ENCODE measurements at places on chromosomes 16 and 17.

DNA sequence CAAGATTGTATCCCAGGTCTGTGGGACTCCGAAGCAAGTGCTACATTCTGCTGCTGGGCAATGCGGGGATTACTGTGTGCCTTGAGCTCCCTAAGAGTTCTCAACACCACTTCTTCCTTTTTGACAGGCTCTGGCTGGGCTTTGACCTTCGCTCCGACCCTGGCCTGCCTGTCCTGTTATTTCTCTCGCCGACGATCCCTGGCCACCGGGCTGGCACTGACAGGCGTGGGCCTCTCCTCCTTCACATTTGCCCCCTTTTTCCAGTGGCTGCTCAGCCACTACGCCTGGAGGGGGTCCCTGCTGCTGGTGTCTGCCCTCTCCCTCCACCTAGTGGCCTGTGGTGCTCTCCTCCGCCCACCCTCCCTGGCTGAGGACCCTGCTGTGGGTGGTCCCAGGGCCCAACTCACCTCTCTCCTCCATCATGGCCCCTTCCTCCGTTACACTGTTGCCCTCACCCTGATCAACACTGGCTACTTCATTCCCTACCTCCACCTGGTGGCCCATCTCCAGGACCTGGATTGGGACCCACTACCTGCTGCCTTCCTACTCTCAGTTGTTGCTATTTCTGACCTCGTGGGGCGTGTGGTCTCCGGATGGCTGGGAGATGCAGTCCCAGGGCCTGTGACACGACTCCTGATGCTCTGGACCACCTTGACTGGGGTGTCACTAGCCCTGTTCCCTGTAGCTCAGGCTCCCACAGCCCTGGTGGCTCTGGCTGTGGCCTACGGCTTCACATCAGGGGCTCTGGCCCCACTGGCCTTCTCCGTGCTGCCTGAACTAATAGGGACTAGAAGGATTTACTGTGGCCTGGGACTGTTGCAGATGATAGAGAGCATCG, 2.4 kb downstream of the SLC16A13 start:
- DNase-seq: peak; percentile 46

DNA sequence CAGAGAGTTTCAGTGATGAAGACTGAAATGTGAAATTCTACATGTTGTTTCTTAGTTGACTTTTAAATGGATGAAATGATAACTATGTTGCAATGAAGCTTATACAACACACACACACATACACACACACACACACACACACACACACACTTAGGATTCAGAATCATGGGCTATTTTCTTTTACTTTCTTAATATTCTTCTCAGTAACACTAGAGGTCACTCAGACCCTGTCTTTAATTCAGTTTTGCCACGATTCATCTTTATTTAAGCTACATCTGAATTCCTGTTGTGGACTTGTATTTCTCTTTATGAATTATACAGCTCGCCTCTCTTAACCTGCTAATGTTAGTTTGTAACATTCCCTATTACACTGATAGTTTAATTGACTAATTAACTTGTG, 109.6 kb upstream of the GOT2 start:
- DNase-seq: no peak

DNA sequence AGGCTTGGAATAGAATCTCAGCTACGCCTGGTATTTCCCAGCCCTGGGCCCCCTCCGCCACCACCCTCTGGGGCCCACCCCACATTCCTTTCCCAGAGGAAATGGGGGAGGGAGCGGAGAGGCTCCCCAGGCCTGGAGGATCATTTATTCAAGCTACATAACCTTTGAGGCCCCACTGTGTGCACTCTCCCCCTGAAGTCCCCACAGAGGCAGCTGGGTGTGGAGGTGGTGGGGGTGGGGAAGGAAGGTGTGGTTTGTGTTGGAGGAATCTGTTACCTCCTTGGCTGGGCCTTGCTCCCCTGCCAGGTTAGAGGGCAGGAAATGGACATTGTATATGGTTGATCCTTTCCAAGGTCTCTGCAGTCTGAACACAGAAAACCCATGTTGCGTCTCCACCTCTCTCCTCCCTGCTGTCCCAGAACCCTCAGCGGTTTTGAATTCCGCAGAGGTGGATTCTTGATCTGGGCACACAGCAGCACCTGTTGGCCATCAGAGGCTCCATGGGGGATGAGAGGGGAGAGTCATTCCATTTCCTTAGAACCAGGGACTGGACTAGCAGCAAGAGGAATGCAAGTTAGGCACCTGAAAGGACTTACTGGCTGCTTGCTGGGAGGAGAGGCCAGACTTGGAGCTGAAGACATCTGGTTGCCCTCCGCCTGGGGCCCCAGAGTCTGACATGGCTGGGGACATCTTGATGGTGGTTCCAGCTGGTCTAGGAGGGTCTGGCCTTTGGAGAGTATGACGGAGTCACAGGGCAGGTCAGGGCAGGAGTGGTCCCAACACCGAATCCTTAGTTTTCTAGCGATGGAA, 23.0 kb downstream of the ARHGAP23 start:
- DNase-seq: peak; percentile 88

- DNase-seq: no peak
These were observed 36.4 kb downstream of the EFCAB5 start for GRCh38 chr17:29977836-29978235.

DNA sequence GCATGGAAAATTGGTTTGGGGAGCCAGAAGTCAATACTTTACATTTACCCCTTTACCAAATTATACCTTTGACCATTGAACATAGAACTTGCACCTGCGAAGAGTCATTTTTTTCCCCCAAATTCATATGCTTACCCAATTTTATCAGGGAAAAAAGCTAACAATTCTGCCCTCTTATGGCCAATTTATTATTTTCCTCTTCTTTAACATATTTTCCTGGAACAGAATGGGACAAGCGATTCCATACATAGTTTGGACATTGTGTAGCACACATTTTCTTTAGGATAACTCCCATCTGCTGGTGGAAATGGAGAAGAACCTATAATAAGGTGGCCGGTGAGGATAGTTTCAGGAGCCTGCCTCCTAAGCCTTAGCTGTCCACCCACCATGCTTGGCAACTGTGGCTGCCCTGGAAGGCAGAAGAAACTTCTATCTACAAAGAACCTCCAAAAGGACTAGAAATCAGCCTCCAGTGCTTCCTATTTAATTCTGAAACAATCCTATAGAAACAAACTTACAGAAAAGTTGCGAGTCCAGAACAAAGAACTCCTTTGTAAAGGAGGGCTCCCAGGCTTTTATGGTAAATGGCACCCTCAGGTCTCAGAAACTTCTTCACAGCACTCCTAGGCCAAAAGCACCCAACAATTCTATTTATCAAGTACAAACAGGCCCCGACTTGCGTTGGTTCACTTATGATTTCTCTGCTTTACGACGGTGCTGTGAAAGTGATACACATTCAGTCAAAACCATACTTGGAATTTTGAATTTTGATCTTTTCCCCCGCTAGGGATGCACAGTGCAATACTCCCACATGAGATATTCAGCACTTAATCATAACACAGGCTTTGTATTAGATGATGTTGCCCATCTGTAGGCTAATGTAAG, 64.1 kb upstream of the CACNG4 start:
- DNase-seq: no peak

DNA sequence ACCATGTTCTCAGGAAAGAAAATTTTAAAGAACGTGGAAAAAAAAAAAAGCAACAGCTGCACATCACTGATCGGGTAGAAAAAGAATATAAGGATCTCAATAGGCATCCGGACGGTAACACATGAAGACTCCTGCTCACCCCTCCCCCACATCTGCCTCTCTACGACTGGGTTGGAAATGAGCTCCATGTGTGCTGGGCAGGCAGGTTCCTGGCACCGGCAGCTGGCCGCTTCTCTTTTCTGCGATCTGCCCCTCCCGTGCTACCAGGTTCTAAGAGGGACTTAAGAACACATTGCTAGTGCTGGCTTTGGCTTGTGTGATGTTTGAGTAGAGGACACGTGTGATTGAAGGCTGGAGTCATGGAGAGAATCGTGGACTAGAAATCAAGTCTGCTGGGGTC, 115.5 kb downstream of the AATF start:
- DNase-seq: no peak

DNA sequence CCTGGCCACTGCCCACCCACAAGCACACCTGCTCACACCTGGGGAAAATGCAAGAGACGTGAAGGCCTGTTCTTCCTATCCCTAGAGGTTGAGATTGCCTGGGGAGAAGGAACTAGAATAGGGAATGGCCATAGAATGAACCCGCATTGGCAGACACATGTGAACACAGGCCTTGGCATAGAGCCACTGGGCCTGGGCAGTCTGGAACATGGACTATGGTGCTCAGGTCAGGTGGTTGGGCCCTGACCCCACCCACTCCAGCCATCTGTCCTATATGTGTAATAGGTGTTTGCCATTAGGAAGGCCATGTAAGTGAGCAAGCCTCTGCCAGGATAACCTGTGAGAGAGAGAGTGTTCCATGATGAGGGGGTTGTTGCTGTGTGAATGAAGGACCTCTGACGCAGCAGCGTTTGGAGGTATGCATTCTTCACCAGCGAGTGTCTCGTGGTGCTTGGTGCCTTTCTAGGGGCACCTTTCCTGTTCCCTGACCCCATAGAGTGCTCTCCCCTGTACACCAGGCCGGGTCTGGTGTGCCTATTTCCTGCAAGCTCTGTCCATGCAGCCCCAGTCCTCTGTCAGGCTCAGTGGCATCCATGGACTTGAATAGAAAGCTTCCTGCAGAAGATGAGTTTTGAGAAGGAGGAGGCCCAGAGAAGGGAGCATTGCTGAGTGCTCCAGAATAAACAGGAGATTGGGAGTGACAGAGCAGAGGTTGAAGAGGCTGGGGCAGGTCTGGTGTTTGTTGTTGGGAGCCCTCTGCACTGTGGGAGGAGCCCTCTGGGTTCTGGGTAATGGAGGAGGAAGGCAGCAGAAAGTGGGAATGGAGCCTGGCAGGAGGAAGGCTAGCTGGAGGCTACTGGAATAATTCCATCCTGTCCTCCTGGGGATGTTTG, 15.6 kb downstream of the CTRL start:
- DNase-seq: no peak

GRCh38 chr17:75773808-75774470, 8.9 kb upstream of the GALK1 start:
- peak; percentile 41 for DNase-seq

- no peak for DNase-seq
These were observed 87.2 kb upstream of the NOG start for GRCh38 chr17:56506349-56506748.

DNA sequence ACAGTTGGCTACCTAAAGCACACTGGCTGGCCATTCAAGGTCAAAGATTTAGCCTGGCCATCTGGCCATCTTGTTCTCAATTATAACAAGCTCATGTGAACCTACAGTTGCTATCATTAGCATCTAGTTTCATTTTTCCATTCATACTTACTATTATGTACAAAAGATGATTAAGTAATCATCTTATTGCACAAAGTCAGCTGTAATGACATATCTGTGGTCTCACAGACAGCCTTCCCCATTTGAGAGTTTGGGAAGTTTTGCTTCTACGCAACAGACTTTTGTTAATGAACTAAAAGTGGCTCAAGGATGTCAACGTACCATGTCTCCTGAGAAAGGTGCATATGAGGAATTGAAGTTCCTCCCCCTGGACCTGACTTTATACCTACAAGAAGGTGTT, 51.3 kb downstream of the HS3ST3B1 start:
- DNase-seq: no peak

Data from ELF-1 (cell line).